ENCODE measurements at places on chromosomes 7 and 10. TPM values are rescaled to one million over a fixed set of nuclear protein-coding genes. Genes with fewer than 3 reads are reported as not detected.

Gene SLC29A4
- total RNA-seq, result 8.2 TPM

DNA sequence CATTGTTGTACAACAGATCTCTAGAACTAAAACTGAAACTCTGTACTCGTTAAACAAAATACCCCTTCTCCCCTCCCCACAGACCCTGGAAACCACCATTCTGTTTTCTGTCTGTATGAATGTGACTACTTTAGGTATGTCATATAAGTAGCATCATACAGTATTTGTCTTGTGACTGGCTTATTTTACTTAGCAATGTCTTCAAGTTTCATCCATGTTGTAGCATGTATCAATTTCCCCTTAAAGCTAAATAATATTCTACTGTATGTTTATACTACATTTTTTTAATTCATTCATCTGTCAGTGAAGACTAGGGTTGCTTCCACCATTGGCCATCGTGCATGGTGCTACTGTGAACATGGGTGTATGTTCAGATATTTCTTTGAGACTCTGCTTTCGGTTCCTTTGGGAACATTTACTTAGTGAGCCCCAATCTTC lies 71.2 kb upstream of the RPA3 start:
- no peak overlapping the region for H3K27ac ChIP-seq
- no peaks in the 10 kb centered on the region for H3K36me3 ChIP-seq
- H3K27me3 ChIP-seq, result no peaks in the 10 kb centered on the region
- H3K4me1 ChIP-seq, result no peaks in the 10 kb centered on the region

GRCh38 chr7:131013716-131014115 lies 279.7 kb upstream of the KLF14 start:
- no peak overlapping the region for H3K27ac ChIP-seq
- no peak overlapping the region for H3K4me3 ChIP-seq
- H3K4me1 ChIP-seq, result peaks cover 30% of the 10 kb centered on the region

GRCh38 chr10:16893664-16894063 lies 76.4 kb upstream of the RSU1 start:
- DNase-seq, result no peak
- no peaks in the 10 kb centered on the region for H3K27me3 ChIP-seq
- no peaks in the 10 kb centered on the region for H3K36me3 ChIP-seq
- H3K4me3 ChIP-seq, result no peak overlapping the region
- no peak overlapping the region for H3K27ac ChIP-seq
- peaks cover 9% of the 10 kb centered on the region for H3K4me1 ChIP-seq

GRCh38 chr7:85186083-85186520 lies 754 bp downstream of the SEMA3D start:
- peaks cover 12% of the 10 kb centered on the region for H3K27me3 ChIP-seq
- H3K36me3 ChIP-seq, result no peaks in the 10 kb centered on the region
- no peak overlapping the region for H3K27ac ChIP-seq
- peaks cover 5% of the 10 kb centered on the region for H3K4me1 ChIP-seq
- DNase-seq, result peak; percentile 59
- H3K4me3 ChIP-seq, result peak overlapping the region; percentile 81

Data from astrocyte (in vitro differentiated cells and primary cell).